Myocyte (in vitro differentiated cells): ENCODE measurements at places on chromosomes 2 and 18.

DNA sequence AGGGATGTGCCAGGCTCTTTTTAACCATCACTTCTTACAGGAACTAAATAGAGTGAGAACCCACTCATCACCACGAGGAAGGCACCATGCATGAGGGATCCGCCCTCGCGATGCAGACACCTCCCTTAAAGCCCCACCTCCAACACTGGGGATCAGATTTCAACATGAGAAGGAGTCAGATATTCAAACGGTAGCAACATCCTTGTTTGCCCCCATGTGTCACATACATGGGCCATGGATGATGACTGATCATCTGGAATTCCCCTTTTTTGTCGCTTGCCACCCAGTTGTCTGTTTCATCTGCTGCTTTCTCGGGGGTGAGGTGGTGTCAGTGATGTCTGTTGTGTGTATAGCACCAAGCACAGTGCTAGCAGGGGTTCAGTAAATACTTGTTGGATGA, 57.9 kb downstream of the NCK2 start:
- no peak for DNase-seq

GRCh38 chr18:25223211-25223610, 128.8 kb downstream of the ZNF521 start:
- no peak for DNase-seq

DNA sequence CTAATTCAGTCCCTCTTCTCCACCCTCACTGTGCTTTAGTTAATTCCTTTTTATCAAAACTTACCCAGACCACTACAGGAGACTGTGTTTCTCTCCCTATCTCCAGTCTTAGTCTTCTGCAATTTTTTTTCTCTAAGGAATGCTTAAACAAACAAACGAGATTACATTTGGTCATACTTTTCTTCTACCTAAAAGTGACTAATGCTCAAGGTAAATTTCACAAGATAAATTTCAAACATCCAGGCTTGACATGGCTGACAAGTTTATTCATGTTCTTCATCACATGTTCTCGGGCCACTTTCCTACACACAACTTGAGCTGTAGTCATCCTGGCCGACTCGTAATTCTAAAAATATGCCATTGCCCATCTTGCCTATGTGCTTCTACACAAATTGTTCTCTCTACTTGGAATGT, 23.2 kb upstream of the ACSL3 start:
- DNase-seq = peak; percentile 47

GRCh38 chr2:27296481-27296880, 11.8 kb downstream of the UCN start:
- no peak for DNase-seq

GRCh38 chr2:36553683-36554082, 44.3 kb downstream of the FEZ2 start:
- no peak for DNase-seq

GRCh38 chr18:23306822-23307221, 146.3 kb upstream of the RIOK3 start:
- DNase-seq = no peak

GRCh38 chr2:236080412-236080811, 87.8 kb downstream of the GBX2 start:
- DNase-seq = no peak

DNA sequence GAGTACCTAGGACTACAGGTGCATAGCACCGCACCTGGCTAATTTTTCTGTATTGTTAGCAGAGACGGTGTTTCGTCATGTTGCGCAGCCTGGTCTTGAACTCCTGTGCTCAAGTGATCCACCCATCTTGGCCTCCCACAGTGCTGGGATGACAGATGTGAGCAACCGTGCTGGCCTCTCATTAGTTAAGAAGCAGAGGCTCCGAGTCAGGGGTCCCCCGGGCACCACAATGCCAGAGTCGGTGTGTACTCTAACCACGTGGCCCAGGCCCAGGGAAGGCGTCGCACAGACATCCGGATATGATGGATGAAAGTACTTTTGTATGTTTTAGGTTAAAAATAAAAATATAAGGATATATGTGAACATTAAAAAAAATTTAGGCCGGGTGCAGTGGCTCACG, 28.3 kb upstream of the HPCAL1 start:
- no peak for DNase-seq

GRCh38 chr2:182020286-182021070, 34.8 kb downstream of the PPP1R1C start:
- no peak for DNase-seq

- no peak for DNase-seq
Observed at GRCh38 chr18:55968550-55968949, 380.6 kb upstream of the TCF4 start.

DNA sequence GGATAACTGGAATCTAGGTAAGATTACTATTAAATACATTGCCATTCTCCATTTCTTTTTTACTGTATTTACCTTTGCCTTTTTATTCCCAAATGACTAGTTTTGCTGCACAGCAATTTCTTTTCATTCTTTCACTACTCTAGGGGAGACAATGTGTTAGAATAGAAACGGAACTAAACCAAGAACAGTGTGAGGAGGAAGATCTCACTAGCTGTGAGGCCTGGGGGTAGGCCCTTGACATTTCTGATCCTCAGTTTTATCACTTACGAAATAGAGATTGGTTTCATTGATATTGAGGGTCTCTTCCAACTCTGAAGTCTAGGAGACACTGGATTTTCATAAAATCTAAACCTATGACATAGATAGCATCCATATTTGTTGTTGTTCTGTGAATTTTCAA, 191.1 kb downstream of the IKZF2 start:
- no peak for DNase-seq

- DNase-seq = peak; percentile 19
Observed at GRCh38 chr2:230441227-230441897, 25.4 kb downstream of the SP100 start.

GRCh38 chr2:44462934-44463849, 101.4 kb downstream of the CAMKMT start:
- DNase-seq = no peak

- no peak for DNase-seq
Observed at GRCh38 chr2:102032368-102033030, 40.7 kb downstream of the IL1R2 start.

DNA sequence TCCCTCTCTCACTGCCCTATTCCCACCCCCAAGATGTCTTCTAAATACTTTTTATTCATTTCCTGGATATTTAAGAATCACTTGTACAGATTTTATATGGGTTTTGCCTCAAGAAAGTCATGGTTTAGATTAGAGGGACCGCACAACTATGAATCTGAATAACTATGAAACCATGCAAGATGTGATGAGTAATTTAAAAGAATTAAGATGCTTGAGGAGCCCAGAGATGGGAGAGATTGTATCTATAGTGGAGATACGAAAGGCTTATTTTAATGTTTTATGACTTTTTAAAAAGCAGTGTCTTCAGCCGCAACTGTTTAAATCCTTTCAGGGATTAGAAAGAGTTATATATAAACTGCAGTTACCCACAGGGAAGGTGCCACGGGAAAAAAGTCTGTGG, 324.1 kb downstream of the LPIN1 start:
- no peak for DNase-seq

DNA sequence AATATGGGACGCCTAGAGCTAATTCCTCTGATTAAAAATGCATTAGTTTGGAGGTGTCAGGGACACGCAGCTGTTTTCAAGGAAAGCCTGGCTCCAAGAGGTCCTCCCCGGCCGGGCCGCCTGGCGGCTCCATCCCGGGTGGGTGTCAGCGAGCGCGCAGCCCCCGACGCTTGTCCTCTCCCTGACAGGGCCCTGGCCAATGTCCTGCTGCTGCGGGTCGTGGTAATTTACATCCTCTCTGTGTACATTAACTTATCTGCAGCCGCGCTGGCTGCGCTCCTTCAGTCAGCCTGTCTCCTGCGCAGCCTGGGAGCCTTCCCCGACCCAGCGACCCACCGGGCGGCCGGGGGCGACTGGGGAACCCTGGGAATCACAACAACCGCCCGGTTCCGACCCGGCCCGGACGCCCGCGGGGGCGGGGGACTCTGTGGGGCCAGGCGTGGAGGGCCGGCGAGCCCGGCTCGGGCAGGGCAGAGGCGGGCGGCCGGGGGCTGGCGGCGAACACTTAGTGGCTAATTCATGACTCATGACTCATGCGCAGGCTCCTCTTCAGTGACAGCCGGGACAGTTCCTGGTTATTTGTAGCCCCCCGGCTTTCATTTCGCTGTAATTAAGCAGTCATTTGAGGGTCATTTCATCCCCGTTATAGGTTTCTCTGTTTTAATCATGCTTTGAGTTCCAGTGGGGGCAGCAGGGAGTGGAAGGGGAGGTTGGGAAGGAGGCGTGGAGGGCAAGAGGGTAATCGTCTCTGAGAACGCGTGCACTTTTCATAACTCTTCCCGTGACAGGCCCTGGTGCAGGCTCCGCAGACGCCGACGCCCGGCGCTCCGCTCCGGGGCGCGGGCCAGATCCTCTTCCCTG, 141.9 kb upstream of the CTAGE1 start:
- peak; percentile 48 for DNase-seq

- no peak for DNase-seq
Observed at GRCh38 chr18:30562231-30562630, 480.3 kb downstream of the DSC3 start.

DNA sequence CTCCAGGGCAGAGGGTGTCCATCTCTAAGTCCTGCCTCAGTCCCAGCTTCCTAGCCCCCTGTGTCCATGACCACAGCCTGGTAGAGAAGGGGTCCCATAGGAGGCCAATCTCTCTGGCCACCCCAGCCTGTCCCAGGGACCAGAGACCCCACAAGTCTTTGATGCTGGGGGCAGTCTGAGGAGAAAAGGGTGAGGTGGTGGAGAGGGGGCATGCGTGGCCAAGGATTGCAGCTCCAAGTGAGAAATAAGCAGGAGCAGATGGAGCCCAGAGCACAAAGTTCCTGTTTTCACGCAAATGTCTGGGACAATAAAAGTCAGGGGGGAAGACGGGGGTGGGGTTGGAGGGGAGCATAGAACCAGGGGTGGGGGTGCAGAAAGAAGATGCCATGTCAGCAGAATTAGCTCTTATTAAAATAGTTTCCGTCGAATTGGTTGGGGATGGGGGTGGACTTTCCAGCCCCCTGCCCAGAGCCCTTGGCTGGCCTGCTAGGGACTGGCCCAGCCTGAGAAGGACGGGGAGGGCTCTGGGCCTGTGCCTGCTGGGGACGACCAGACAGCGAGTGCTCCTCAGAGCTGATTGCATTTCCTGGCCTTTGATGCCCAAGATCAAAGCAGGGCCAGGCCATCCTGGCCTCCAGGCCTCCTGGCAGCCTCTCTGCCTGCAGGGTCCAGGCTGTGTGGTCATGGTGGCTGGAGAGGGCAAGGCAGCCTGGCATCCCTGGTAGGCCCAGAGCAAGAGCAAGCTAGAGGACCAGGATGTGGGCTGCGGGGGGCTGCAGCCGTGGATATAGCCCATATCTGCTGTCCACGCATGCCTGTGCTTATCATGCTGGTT, 337.1 kb downstream of the DYSF start:
- DNase-seq = no peak

DNA sequence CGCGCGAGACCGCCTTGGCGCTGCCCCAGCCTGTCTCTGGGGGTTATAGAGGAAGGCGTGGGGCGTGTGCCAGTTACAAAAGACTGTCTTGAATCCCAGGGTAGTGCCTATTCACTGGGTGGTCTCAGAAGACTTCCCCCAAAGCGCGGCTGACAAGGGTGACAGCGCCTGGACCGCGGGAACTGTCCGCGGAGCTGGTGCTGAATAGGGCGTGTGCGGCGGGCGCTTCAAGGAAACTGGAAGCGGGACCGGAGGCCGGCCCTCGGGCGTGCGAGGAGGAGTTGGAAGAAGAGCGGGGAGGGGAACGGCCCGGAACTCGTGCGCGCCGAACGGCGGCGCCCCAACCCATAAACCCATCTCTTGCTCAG, 2.3 kb downstream of the EGR4 start:
- peak; percentile 67 for DNase-seq

DNA sequence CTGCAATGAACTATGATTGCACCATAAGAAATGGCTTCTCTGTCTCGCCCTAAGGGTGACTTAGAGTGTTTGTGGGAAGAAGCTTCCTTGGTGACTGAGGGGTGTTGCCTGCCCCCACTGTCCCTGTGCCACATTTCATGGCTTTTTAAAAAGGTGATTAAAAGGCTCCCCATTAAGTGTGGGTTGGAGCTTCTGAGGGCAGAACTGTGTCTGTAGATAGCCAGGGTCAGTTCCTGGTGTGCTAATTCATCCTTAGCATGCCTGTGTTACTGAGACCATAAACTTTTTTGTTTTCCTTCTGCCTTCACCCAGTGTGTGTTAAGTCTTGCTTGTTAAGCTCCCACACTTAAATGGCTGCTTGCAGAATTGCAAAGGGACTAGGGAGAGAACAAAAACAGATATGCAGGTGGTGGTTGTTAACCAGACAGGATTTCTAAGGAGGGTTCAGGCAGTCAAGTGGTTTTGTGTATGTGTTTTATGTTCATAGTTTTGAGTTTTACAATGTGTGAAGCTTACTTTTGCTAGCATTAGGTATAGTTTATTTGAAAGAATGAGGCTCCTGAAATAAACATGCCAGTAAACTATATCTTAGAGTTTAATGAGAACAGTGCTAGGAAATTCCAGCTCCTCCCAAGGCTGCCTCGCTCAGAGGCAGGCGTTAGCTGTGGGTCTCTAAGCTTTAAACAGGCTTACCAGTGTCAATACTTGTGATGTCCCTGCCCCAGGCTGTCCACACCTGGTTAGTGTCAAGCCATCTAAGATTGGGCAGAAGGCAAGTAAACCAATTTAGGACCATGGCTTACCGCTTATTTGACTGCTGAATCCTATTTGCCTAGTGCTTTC, 14.5 kb downstream of the CERS6 start:
- DNase-seq = no peak

GRCh38 chr2:99982744-99983143, 159.6 kb downstream of the AFF3 start:
- no peak for DNase-seq
